ENCODE measurements at places on chromosomes 16 and 17.

DNA sequence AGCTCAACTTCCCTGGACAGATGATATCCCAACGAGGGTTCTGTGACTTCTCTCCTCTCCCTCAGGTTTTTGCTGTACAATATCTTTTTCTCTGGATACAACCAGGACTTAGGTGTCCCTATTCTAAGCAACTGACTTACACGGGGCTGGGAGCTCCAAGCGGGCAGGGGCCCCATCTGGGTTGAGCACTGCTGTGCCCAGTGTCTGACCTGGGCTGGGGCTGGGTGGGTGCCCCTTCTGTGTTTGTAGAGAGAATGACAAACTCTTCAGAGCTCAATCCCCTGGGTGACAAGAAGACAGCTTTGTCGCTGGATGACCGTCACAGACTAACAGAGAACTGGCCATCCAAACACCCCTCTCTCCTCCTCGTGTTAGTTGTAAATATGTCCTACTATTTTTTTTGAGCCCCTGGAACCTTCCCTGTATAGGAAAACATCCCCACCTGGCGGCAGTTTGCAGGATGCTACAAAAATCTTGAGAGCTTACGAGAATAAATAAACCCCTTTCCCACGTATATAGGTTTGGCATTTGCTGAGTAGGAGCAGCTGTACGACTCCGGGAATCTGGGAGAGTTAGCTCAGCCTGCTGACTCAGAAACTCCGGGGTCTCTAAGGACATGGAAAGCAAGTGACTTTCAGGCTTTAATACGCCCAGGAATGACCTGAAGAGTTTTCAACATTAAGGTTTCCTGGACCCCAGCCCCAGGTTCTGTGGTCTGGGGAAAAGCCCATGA lies 23.7 kb upstream of the RCVRN start:
- DNase-seq: peak; percentile 74

GRCh38 chr17:78474614-78475146 lies 96.2 kb downstream of the PGS1 start:
- DNase-seq: no peak

DNA sequence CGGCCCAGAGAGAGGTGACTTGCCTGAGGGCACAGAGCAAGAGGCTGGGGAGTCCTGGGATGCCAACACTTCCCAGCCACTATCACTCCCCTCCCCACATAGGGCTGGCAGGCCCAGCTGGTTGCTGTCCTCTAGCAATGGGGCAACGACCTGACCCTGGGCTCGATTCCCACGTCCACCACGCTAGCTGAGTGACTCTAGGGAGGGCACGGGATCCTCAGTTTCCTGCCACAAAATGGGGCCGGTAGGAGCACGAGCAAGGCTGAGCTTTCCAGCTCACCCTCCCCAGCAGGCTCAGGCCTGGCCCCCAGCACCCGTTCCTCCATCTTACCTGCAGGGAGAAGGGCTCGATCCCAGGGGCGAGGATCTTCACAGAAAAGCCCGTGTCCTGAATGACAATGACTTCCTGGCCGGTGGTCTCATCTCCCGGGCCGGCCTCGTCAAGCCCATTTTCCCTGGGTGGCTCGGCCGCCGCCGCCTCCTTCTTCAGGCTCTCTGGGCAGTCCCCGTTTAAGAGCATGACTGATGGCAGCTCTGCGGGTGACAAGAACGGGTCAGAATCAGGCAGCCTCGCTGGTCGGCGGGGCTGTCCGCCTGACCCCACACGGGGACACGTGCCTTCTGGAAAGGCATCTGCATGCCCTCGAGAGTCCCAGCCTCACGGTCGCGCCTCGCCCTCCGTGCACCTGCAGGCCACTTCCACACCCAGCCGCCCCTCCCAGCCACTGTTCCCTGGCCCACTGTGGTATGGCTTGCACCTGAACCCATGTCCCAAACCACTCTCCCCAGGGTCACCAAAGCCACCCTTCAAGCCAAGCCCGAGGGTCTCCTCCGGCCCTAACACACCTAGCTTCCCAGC lies 7.3 kb downstream of the CLUH start:
- no peak for DNase-seq

GRCh38 chr17:68497885-68498319 lies 14.3 kb upstream of the PRKAR1A start:
- no peak for DNase-seq

GRCh38 chr17:45236282-45236606 lies 14.6 kb downstream of the FMNL1 start:
- no peak for DNase-seq

GRCh38 chr16:88839026-88839529 lies 17.7 kb downstream of the GALNS start:
- DNase-seq: no peak

GRCh38 chr17:8857919-8858318 lies 9.6 kb downstream of the PIK3R6 start:
- DNase-seq: no peak

DNA sequence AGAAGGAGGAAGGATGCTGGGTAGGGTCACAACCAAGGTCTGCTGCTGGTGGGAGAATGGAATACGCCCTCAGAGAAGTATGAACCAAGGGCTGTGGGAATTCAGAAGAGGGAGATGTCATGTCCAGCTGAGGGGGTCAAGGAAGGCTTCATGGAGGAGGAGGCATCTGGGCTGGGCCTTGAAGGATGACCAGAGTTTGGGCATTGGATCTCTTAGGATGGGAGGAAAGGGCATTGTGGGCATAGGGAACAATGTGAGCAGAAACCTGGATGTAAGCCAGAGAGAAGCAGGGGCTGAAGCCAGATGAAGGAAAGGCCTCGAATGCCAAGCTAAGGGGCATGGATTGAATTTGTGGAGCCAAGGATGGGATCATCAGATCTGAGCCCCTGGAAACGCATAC lies 49.2 kb upstream of the MAP3K14 start:
- DNase-seq: no peak

GRCh38 chr17:78558181-78558850 lies 18.9 kb downstream of the DNAH17 start:
- peak; percentile 39 for DNase-seq

GRCh38 chr16:84003038-84003437 lies 35.0 kb downstream of the NECAB2 start:
- DNase-seq: no peak

DNA sequence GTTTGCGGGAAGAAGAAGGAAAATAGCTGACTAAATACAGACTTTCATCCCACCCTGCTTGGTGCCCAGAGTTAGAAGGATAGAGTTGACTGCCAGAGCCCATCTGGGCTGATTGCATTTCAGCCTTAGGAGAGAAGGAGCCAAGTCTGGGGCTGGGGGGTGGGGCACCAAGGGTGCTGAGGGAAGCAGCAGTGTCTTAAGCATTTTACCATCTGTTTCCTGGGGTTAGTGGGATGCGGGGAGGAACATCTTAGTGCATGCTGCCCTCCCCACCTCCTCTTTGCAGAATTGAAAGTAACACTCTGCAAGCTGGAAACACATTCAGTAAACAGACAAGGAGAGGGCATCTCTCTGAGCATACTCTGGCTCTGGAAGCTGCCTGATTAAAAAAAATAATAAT lies 1.5 kb upstream of the ARL5C start:
- no peak for DNase-seq

- DNase-seq: no peak
Observed at GRCh38 chr16:30028438-30029076, 2.5 kb downstream of the TLCD3B start.

DNA sequence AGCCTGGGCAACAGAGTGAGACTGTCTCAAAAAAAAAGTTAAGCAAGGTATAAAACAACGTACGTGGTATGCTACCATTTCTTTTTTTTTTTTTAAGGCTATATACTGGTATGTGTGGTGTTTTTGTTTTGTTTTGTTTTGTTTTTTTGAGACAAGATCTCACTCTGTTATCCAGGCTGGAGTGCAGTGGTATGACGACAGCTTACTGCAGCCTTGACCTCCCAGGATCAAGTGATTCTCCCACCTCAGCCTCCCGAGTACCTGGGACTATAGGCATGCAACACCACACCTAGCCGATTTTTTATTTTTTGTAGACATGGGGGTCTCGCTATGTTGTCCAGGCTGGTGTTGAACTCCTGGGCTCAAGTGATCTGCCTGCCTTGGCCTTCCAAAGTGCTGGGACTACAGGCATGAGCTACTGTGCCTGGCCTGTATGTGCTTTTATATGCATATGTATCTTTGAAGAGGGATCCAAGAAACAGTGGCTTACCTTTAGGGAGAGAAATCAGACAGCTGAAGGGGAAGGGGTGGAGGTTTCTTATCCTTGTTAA lies 6.5 kb downstream of the CENPV start:
- DNase-seq: no peak

- DNase-seq: no peak
Observed at GRCh38 chr17:27567563-27567859, 63.5 kb upstream of the LGALS9 start.

DNA sequence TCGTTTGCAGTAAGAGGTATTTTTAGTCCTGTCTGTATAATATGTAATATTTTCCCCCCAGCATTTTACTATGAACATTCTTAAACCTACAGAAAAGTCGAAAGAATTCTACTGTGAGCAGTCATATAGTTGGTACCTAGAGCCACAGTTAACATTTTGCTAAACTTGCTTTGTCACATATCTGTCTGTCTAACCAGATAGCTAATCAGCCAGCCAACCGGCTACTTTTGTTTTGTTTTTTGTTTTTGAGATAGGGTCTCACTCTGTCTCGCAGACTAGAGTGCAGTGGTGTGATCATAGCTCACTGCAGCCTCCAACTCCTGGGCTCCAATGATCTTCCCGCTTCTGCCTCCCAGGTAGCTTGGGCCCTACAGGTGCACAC lies 73.3 kb downstream of the ABCC1 start:
- no peak for DNase-seq

DNA sequence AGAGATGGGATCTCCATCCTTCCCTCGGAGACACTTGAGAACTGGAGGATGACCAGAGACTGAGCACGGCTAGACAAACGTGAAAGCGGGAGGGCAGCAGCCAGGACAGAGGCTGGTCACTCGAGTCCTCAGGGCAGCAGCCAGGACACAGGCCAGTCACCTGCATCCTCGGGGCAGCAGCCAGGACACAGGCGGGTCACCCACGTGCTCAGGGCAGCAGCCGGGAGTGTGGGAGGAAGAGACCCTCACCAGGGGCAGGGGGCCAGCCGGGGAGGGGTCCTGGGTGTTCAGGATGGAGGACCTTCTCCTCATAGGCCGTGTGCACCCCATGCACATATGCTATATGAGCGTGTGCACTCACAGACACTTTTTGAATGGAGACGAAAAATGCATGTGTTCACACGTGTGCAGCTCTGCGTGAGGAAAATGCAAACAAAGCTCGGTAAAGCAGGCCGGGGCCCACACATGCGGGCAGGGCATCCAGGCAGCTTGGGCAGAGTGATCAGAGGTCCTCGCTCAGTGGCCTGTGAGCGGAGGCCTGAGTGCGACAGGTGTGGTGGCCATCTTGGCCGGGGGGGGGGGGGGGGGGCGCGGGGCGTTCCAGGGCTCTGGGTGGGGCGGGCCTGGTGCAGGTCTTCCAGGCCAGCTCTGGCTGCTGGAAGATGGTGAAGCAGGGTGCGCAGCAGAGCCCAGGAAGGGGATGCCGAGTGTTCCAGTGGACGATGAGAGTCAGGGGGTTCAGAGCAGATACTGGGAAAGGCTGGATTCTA lies 26.7 kb downstream of the ZNF469 start:
- DNase-seq: no peak

- DNase-seq: peak; percentile 17
Observed at GRCh38 chr17:7479213-7480088, at the start of gene ZBTB4. ZBTB4 (minus strand) TSS chr17:7479631; CDS start chr17:7466801, 12,830 bp downstream.

DNA sequence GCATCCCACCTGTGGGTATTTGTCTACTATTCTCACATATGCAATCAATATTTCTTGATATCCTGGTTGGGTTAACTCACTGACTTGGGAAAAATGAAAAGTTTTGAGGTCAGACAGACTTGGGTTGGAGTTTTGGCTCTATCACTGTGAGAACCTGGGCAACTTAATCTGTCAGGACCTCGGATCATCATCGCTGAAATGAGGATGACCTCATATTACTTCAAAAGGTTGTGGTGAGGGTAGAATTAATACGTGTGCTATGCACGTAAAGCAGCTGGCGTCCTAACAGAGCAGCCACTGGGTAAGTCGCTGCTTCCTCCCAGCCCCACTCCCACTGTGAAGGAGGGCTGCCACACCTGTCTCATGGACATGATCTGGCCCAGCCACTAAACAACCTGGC lies 57.3 kb downstream of the COG7 start:
- no peak for DNase-seq

DNA sequence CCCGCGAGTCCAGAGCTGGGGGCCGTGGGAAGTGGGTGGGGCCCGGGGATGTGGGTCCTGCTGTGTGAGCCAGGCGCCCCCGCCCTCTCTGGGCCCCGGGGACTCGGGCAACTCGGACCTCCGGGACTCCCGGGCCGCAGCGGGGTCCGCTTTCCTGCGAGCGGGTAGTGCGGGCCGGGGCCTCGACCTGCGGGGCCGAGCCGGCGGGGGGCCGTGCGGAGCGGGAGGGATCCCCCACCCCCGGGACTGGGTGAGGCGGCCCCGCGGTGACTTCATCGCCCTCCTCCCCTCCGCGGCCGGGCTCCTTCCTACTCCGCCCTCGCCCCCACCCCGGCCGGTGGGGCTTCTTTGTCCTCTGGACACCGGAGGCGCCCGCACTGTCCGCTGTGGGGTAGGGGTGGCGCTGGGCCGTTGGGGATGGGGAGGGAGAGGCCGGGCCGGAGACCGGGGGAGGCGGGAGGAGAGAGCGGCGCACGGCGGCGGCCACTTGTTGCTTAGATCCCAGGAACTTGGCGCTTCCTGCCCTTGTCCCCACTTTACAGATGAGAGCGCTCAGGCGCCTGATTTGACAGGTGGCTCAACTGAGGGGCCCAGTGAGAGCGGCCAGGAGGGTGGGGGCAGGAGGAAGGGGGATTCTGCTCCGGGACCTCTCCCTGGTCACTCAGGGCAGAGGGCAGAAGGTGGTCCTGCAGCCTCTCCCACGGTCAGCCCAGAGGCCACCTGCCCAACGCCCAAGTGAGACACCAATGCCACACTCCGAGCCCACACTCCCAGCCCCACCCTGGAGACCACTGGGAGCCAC lies 874 bp downstream of the CMTM3 start:
- DNase-seq: peak; percentile 1

GRCh38 chr17:61179380-61179806 lies 220.2 kb upstream of the TBX2 start:
- DNase-seq: no peak

DNA sequence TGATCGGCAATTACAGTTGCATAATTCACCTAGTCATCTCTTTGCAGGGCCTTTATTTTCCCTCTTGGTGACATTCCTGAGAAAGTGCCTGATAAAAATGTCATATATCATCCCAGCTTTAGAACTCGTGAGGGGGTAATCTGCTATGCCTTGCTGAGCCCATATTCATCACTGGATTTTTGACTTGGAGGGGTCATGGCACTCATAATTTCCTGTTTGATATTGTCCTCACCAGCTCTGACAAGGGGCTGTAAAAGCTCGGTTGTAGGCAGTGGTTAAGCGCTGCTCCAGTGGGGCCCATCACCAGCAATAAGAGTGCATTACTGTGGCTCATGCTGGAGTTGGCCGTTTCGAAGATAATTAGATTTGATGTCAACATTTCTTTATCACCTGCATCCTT lies 227.3 kb downstream of the IRX3 start:
- DNase-seq: no peak

DNA sequence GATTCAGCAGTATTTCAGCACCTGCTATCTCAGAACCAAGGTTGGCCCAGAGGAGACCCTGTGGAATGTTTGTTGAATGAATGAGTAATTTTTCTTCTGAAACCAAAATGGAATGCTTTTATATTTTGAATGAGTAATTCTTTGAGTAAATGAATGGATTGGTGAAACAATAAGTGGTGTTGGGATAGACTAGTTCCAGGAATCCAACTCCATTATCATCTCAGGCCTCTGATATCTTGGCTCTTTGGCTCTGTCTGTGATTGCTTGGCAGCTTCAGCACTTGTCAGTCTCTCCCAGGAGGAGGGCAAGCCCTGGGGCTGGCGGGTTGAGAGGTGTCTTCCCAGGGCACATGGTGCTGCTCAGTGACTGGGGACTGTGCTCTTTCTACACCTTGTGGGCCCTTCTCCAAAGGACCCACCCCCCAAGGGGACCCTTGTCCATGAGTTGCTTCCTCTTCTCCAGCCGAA lies 284.4 kb upstream of the FOXF1 start:
- DNase-seq: no peak
